Brain microvascular endothelial cell (primary cell): ENCODE measurements at places on chromosomes 11 and 22.

- DNase-seq: no peak
Measured at GRCh38 chr11:27894552-27894951, 194.3 kb upstream of the BDNF start.

DNA sequence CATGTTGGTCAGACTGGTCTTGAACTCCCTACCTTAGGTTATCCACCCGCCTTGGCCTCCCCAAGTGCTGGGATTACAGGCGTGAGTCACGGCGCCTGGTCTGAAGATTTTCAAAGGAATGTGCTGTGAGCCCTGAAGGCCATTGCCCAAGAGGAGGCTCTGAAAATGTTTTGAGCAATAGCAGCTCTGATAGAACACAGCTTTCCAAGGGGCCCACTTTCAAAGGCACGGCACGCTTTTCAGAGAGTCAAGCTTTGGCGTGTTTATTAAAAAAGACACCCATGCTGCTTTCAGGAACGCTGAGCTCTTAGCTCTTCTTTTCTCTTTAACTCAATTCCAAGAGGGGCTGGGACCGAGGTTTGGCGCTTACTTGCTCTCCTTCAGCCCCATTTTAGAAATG is 73.8 kb upstream of the CDON start:
- DNase-seq: no peak

DNA sequence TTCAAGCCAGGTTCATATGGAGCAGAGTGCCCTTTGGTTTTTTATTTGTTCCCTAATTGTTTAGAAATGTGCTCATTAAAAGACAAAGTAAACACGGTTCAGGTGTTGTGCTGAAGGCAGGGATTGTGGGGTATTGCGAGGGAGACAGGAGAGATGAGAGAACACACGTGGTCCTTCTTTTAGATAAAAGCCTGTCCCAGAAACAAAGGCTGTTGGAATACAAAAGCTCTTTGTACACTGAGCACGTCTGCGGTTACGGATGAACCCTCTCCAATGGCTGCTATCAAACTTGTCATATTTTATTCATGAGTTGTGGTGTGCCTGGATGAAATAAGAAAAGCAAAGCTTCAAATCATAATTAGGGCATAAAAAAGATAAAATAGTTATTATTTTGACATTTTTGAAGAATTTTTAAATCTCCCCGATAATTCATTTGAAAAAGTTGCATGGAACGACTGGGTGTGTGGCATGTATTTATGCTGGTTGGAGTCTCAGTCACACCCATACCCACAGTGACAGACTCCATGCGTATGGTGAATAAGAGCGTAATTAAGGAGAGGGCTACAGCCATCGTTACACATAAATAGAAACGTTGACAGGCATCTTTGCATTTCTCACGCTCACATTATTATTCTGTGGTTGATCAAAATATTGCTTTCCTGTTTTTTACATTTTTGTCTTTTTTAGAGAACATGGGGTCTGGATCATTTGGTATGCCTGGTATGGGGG is 92.9 kb downstream of the NELL1 start:
- DNase-seq: no peak

GRCh38 chr22:41600976-41601375 is 11.3 kb upstream of the PMM1 start:
- no peak for DNase-seq

DNA sequence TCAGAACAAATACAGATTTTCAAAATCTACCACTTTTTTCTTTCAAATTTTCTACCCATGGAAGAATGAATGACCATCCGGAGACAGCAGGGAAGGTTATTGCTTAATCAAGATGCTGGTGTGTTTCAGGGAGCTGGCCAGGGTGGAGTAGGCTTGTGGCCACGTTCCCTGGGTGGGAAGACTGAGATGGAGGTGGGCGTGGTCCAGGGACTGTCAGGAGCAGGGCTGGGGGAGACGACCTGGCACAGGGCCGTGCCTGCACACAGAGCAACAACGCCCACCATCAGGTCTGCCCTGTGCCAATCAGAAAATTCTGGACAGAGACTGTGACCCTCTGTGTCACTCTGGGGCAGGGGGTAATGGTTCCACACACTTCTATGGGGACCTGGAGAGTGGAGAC is 7.1 kb upstream of the APOBEC3H start:
- no peak for DNase-seq

DNA sequence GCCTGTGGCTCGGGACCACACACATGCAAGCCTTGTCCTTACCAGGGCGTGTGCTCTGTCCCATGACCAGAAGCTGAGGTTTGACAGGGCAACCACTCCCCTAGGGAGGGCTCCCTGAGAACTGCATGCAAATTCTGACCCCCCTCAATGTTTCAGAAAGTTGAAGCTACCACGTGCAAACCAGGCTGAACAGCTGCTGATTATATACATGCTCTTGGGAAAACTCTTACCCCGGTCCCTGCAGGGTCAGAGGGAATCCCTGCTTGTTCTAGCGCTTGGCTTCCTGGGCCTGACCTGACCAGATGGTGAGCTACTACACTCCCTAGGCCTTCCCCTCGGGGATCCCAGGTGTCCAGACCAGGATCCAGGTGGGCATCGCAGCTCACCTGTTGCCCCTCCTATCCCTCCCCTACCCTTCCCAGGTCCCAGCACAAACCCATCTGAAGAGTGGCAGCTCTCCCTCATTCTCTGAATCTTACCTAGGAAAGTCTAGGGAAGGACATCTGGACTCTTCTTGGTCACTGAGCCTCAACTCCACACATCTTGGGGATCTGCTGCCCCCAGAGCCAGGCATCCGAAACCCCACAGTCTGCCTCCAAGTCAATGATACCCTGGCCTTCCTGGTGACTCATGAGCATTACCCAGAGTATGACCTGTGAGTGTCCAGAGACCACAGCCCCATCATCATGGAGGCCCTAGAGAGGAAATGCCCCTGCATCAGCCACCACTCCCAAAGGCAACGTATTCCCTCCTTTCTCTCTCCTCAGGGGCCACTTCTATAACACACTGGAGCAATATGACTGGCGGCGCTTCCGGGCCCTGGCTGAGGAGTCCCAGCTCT is 61.5 kb downstream of the BTG4 start:
- no peak for DNase-seq

DNA sequence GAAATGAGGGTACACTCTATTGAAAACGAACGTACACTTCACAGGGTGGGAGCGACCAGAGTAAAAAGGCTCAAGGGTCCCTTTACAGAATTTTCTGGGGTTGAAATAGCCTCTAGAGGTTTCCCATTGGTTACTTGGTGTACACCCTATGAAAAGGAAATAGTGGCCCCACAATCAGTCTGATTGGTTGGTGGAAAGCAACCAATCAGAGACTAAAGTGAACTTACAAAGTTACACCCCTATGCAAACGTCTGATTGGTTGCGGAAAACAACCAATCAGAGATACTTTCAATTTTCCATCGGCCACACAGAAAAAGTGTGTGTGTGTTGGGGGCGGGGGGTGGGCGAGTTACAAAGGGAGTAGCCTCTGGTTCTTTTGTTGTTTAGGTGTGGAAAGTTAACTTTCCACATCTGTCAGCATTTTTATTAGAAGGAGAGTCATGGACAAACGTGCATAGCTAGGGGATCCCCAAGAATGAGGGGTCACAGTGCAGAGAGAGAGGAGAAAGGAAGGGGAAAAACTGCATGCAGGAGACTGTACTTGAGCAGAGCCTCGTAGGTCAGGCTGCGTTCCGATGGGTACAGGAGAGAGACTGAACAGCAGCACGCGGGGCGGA is 1152.1 kb downstream of the TBC1D22A start:
- DNase-seq: no peak

GRCh38 chr11:114651145-114651718 is 27.1 kb upstream of the NXPE2 start:
- no peak for DNase-seq

- DNase-seq: no peak
Measured at GRCh38 chr11:48669146-48669545, 180.6 kb downstream of the OR4A47 start.

GRCh38 chr22:46293577-46294260 is 3.0 kb upstream of the GTSE1 start:
- peak; percentile 28 for DNase-seq

GRCh38 chr11:122703541-122704272 is 48.2 kb downstream of the UBASH3B start:
- DNase-seq: no peak

DNA sequence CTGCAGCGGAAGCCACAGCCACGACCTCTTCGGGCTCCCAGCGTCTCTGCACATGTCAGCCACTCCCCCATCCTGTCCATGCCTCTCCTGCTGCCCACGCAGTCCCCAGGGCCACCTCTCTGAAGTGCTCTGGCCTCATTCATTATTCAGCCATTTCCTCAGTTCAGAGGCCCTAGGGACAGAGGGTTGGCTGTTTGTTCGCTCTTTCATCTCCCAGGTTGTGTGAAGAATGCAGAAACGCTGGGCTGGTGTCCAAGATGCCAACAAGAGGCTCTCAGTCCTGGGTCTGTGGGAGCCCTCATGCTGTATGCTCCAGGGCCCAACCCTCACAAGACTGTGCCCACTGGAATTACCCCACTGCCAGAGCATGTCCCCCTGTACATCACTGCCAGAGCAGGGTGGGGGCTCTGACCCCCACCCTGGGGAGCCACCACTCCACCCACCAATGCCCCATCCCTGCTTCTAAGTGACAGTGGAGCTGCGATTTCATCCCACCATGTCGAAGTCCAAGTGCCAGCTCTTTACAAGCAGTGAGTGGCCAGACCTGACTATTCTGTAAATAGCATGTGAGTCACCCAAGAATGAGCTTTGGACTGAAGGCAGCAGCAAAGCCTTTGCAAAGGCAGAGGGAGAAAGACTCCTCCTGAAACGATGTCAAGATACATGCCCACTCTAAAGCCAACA is 209.6 kb downstream of the BUD13 start:
- DNase-seq: no peak

- DNase-seq: peak; percentile 88
Measured at GRCh38 chr11:86477495-86478155, 102.9 kb downstream of the CCDC81 start.

- DNase-seq: no peak
Measured at GRCh38 chr11:10716543-10717259, 23.1 kb upstream of the IRAG1 start.

DNA sequence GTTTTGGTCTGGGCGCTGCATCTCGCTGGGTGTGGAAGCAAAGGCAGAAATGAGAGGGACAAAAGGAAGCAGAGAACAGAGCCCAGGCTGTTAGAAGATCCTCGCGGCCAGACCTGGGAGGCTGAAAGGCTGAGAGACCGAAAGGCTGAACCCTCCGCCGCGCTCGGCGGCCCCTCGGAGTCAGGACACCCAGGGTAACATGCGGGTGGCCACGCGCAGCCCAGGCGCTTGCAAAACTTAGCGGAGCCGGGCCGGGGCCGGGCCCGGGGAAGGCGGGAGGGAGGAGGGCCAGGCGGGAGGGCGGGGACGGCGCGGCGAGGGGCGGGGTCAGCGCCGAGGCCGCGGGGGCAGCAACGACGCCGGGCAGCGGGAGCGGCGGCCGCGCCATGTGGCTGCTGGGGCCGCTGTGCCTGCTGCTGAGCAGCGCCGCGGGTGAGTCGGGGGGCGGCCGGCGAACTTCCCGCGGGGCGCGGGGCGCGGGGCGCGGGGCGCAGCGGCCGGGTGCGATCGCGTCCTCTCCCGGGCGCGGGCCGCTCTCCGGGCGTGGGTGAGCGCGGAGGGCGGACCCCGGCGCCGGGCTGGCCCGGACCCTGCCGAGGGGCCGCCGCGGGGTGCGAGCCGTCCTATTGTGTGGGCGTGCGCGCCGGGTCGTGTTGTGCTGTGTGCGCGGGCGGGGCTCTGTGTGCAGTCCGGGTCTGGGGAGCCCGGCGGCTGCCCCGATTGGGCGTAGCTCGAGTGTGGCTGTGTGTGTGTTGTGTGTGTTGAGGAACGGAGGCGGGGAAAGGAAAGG is at the start of gene LDLRAD3:
TSS of gene LDLRAD3 (plus strand) at position 350 of the 790 bp plus-strand sequence. CDS start at position 387, 37 bp downstream.
- peak; percentile 86 for DNase-seq

DNA sequence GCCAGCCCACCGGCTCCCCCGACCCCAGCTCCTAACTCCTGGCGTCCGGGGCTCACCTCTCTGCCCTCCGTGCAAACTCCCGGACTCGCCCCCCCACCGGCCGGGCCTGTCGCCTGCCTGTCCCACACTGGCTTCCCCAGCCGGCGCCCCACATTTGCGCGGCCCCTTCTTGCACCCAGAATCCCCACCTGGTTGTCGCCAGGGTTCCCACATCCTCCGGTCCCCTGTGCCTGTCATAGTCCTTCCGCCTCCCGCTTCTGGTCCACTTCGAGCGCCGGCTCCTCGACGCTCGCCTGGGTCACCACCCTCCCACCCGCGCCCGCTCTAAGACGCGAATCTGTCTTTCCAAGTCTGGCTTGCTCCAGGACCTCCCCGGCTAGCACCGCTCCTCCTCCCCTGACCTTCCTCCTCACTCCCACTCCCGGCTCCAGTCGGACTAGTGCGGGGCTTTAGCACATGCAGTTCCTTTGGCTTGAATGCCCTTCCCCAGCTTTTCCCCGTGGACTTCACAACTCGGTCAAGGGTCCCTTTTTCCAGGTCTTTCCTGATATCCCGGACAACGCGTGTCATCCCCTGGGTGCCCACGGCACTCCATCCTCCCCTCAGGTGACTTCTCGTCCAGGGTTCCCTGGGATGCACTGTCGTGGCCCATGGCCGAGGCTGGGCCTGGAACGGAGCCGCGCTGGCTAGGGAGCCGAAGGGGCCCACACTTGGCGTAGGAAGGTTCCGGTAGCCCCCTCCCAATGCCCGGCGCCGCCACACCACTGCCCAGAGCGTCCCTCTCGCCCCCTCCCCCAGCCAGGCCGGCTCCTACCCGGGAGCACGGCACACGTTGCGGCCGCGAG is 635 bp downstream of the SCARF2 start:
- DNase-seq: no peak

DNA sequence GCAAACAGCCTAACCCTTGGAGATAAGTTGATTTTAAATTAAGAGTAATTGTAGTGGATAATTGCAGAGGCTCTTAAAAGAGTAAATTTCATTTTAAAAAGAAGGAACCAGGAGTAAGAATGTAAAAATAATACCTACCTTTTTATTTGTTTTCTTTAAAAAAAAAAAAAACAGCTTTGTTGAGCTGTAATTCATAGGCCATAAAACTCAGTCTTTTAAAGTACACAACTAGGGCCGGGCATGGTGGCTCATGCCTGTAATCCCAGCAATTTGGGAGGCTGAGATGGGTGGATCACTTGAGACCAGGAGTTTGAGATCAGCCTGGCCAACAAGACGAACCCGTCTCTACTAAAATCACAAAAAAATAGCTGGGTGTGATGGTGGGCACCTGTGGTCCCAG is 42.4 kb downstream of the MTMR3 start:
- no peak for DNase-seq

DNA sequence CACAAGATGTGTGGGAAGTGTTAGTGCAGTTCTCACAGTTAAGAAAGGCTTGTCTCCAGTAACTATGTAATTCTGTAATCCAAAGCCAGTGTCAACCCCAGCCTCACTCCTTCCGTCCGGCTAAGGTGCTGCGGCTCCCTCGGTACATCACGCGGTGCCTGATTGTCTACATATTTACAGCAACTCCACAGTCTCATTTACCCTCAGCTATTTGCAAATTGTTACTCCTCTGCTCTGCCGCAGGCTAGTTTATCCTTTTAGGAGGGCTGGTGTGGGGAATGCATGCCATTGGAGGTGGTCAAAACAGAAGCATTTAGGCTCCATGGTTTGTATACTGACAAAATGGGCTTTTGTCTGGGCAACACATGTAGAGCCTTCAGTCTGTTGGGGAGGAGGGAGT is 358.3 kb downstream of the METTL15 start:
- DNase-seq: no peak
